Bronchial smooth muscle cell (primary cell): ENCODE measurements at places on chromosomes 2 and 18. TPM values are rescaled to one million over a fixed set of nuclear protein-coding genes. Genes with fewer than 3 reads are reported as not detected.

The G6PC2 gene
- not detected in 2 replicates for total RNA-seq

The RNF125 gene
- 1.0 and 2.5 TPM in 2 replicates for total RNA-seq

The IL1F10 gene
- total RNA-seq, result not detected in 2 replicates

The SIX3 gene
- not detected in 2 replicates for total RNA-seq

The PLEKHH2 gene
- total RNA-seq, result 4.4 and 6.5 TPM in 2 replicates

The ABCG8 gene
- total RNA-seq, result not detected in 2 replicates

The RGPD3 gene
- total RNA-seq, result under 0.01 TPM in 2 replicates

The COPS8 gene
- total RNA-seq, result 77.4 and 91.4 TPM in 2 replicates

The AGXT gene
- not detected in 2 replicates for total RNA-seq

The FZD7 gene
- total RNA-seq, result 30.3 and 71.2 TPM in 2 replicates

The MBP gene
- 18.8 and 26.3 TPM in 2 replicates for total RNA-seq

The TWIST2 gene
- total RNA-seq, result 73.3 and 77.3 TPM in 2 replicates

The ITGA4 gene
- total RNA-seq, result 46.3 and 84.8 TPM in 2 replicates

The RAPGEF4 gene
- total RNA-seq, result 0.79 and 1.9 TPM in 2 replicates

The FN1 gene
- total RNA-seq, result 2,780 and 3,784 TPM in 2 replicates

The ATOH8 gene
- total RNA-seq, result 24.6 and 29.5 TPM in 2 replicates

The BOLL gene
- not detected in 2 replicates for total RNA-seq

The SEC11C gene
- 7.1 and 8.2 TPM in 2 replicates for total RNA-seq

The PLGLB2 gene
- total RNA-seq, result 0.63 and 0.77 TPM in 2 replicates

The BCS1L gene
- total RNA-seq, result 27.9 and 36.4 TPM in 2 replicates

The SRD5A2 gene
- total RNA-seq, result not detected in 2 replicates

The IER3IP1 gene
- total RNA-seq, result 35.0 and 41.5 TPM in 2 replicates

The PECR gene
- total RNA-seq, result 15.4 and 15.8 TPM in 2 replicates

The RIT2 gene
- not detected in 2 replicates for total RNA-seq

The PARD6G gene
- 1.6 and 2.0 TPM in 2 replicates for total RNA-seq

The MYOM1 gene
- total RNA-seq, result 0.95 and 1.7 TPM in 2 replicates

The PLCD4 gene
- total RNA-seq, result 6.1 and 7.6 TPM in 2 replicates
